ENCODE measurements at places on chromosomes 2 and 18.

DNA sequence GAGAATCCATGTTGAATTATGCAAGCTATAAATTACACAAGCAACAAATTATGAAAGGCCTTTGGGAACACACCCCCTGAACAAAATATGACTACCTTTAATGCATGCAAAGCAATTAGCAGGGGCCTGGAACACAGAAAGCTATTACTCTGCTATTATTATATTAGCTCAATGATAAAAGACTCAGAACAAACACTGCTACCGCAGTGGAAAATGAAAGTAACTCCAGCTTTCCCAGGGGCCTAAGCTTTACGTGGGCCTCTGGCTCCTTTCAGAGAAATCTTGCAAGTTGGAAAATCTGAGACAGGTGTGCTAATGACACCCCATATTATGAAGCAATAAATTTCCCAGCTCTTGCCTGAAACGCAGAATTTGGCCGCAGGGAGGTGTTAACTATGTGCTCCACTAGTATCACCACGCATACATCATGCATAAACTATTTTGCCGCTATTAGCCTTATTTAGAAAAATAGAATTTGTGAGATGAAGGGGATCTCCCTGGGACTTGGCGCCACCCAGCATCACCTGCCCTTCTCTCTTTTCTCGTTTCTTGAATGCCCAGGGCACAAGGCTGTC, 321.6 kb upstream of the LYPD1 start:
- DNase-seq, result no peak

- DNase-seq, result no peak
Measured at GRCh38 chr2:641164-641871, 35.9 kb downstream of the TMEM18 start.

GRCh38 chr18:34220081-34220815, 4.5 kb downstream of the NOL4 start:
- no peak for DNase-seq

DNA sequence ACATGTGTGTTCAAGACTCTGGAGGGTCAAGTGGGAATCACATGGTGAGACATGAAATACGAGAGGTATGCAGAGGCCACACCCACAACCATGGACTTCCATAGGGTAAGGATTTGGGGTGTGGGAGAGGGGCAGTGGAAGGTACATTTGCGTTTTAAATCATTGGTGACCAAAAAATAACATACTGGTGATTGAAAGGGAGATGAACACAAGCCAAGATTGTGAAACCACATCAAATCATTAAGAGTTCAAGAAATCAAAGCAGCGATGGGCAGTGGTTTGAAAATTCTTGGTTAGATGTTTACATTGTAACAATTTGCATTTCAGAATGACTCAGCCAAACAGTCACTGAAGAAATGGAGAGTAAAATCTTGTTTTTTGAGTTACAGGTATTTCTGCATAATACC, 1.9 kb upstream of the CABYR start:
- peak; percentile 19 for DNase-seq

DNA sequence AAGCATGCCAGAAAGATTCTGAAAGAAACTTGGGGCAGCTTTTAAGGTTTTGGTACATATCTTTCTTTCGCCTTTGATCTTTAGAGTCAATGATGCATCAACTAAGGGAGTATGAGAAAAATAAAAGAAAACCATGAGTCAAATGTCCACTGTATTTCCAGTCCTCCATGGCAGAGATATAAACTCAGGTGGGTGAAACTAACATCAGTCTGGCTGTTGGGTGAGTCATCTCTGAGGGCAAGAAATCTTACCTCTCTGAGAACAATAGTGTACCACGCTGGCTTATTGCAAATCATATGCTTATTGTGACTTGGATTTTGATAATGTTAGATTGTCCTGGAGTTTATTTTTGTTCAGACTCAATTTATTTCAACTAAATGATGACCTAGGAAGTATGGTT, 521.0 kb downstream of the PLCL1 start:
- DNase-seq, result no peak

DNA sequence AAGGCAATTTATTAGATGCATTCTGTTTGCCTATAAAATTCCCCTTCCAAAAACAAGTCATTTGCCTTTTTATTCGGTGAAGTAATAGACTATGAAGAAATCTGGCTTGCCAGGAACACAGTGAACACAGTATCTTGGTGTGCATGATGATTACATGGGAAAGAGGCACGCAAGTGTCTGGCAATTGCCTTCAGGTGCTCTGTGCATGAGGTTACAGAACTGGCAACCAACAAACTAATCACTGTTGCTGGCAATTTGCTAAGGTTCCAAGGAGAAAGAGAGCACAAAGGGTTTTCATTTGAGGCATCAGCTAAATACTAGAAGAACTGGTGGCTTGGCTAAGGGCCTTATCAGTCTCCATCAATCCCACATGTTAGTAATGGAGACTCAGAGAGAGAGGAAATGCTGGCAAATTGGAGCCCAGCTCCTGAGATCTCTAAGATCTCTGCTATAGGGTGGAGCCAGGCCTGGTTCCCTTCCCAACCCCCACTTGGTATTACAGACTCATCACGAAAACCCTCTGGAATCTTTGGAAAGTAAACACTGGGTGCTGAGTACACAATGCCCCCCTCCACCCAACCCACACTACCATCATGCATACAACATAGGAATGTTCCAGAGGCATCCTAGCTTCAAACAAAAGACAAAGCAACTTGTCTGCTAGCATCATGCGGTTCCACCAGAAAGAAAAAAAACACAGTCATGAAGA, 10.4 kb downstream of the RNF152 start:
- DNase-seq, result no peak

- no peak for DNase-seq
Measured at GRCh38 chr2:101371636-101372035, 15.7 kb downstream of the CREG2 start.

DNA sequence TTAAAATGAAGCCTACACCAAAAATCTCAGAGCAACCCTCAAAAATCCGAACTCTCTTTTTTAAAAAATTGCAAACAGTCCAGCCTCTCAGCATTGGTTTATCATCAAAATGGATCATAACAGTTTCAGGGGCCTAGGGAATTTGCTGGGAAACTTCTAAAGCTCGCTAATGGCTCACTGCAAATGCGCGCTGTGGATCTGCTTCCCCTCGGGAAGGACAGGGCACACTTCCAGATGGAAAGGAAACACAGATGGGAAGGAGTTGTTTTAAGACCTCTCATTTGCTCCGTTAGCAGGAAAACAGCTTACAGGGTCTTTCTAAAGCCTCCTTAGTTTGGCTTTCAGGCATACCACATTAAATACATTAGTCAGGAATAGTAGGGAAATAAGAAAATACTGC, 27.2 kb downstream of the FECH start:
- no peak for DNase-seq

GRCh38 chr18:7566567-7567473, at the start of gene PTPRM:
TSS of gene PTPRM (plus strand) at chr18:7567316. CDS start at chr18:7567819, 503 bp downstream.
- peak; percentile 55 for DNase-seq

DNA sequence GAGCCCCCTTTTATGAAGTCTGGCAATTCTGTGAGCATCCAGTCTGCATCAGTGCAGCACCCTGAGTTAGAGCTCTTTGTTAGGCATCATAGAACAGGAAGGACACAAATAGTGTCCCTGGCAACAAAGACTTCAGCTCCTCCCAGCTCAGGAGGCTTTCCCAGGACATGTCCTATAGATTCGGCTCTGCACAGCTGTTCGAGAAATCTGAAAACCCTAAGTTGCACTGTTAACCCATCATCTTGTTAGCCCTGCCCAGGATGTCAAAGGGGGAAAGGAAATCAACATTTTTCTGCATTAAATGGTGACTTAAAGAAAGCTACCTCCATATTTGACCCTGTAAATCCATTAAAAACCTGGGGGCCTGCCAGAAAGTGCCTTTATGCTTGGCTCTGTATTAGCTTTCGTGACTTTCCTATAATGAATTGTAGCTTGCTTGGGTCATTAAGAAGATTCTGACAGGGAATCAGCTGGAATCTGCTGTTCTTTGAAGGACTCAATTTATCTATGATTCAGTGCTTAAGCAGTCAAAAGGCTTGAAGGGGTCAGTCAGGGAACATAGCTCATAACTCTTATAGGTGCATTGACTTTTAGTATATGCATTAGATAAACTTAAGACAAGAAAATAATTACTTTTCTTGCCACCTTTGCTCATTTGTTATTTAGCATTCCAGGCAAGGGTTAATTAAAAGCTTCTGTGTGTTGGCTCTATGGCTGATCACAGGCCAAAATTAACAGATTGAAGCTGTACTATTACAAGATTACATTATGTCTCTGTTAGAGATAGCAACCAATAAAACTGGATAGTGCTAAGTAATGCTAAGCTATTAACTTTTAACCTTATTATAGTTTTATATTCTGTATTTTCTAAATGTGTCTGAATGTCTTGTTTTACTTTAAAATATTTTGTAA, 20.6 kb downstream of the ERMN start:
- no peak for DNase-seq

DNA sequence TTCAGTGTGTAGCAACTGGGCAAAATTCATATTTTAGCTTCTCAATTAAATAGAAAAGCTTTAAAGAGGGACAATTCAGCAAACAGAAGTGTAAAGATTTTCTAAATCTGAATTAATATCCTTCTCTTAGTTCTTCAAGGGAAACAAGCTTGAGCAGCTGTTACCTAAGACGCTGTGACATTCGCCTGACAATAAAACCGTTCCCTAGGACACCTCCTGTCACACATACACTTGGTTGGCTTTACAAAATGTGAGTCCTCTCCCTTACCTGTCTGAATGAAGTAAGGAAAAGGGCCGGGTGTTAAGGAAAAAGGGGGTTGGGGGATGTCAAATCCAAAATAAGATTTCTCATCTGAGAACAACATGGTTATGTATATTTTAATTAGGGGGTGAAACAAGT, 2.1 kb downstream of the SERTAD2 start:
- DNase-seq, result no peak

DNA sequence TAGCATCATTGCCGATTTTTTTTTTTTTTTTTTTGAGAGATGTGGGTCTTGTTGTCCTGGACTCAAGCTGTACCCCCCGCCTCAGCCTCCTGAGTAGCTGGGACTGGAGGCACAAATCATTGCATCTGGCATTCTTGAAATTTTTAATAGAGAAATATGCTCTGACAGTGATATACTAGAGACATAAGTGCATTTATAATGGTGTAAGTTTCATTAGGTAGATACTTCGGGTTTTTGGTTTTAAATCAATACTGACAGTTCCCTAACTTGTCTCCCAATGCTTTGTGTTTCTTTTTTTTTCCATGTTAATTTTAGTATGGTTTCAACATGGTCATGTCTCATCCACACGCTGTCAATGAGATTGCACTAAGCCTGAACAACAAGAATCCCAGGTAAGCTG, 138.7 kb downstream of the PRPF40A start:
- DNase-seq, result no peak

GRCh38 chr2:98685930-98686887, 44.7 kb downstream of the MGAT4A start:
- DNase-seq, result no peak

- no peak for DNase-seq
Measured at GRCh38 chr2:37323176-37323780, 1.4 kb downstream of the PRKD3 start.

- no peak for DNase-seq
Measured at GRCh38 chr2:234957834-234958135, 6.0 kb downstream of the SH3BP4 start.

DNA sequence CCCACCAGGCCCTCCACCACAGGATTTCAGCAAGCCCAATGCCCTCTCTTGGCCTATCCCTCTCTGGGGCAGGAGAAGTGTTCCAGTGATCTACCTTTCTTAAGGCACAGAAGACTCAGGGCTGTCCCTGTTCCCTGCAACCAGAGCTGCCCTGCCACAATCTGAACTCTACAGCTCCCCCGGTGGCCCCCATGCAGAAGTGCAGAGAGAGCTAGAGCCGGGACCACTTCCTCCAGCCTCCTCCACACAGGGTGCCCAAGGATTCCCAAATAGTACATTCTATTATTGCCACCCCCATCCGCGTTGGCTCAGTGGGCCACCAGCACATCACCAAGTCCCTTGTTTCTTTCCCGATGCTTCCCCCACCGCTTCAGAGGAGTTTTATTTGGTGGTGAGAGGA, 114.8 kb upstream of the PTPRM start:
- no peak for DNase-seq

DNA sequence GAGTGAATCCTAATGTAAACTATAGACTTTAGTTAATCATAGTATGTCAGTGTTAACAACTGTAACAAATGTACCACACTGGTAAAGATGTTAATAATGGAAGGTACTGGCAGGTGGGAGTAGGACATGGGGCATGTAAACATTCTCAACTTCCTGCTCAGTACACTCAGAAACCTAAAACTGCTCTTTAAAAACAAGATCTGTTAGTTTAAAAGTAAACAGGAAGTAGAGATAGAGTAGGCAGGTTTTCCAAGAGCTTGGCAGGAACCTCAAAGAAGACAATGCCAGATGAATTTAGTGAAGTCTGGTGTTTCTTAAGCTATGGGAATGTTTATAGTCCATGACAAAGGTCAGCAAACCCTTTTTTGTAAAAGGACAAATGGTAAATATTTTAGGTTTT, 46.6 kb downstream of the CCDC138 start:
- no peak for DNase-seq

GRCh38 chr2:73862987-73863386, 29.8 kb upstream of the ACTG2 start:
- DNase-seq, result no peak

DNA sequence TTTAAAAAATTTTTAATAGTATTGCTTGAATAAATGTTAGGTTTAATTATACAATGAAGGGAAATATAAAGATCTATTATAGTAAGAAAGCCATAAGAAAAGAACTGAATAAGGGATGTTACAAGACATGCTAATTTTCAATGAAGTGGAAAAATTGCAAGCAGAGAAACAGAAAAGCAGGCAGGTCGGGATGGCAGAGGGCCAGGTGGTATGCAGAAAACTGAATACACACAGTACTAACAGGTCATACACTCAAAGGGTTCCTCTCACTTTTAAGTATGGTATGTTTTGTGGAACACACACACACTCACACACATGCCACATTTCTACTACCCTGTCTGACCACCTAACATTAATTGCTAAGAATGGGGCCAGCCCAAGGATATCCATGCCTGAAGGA, 76.7 kb upstream of the DTNA start:
- DNase-seq, result no peak

- DNase-seq, result no peak
Measured at GRCh38 chr18:42183746-42184145, 228.7 kb downstream of the PIK3C3 start.
